ENCODE measurements at places on chromosomes 7 and 10.

DNA sequence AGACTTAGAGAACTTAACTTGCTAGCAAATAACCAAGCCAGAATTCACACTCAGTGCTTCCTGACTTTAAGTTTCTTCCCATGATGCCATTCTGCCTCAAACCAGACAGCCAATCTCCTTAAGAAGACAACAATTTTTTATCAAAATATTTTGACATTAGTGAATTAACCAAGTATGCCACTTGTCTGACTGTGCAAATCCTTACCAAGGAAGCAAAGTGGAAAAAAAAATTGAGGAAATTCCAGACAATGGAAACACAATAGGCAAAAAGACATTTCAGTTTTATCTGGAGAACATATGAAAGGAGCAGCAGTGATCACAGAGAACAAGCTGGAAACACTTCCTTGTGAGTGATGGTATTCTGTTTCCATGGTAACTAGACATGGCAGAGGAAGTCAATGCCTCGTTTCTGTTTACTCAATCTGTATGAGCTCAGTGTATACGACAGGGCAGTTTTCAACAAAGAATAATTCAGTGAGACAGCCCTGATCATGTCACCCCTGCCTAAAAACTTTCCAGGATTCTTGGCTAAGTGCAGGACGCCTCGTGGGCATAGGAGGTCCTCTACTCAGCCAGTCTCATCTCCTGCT is 114.2 kb downstream of the DYNC1I1 start:
- DNase-seq = no peak

DNA sequence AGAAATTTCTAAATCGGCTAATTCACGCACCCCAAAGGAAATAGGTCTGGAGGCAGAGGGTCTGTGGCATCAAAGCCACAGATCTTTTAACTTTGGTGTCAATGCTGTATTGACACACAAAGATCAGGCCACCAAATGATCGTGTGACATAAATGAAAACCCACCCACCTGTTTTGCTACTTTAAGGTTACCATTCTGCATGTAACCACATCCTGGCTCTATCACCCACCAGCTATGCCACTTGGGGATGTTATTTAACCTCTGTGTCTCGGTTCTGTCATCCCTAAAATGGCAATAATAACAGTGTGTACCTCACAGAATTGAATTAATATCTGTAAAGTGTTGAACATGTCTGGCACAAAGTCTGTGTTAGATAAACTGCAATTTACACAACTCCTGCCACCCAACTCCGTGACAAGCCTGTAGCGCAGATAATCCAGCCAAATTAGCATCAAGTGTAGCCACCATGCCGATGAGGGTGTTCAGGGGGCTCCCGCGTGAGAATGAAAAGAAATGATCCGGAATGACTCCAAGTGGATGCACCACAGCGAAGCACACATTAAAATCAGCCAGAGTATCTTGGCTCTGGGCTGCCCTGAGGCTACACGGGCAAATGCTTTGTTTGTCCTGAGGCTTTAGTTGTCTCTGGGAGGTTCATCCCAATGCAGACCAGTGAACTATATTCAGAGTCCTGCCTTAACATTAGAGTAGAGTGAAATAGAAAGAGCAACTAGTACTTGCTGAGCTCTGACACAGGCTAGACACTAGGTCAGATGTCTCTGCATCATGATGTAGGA is 158.4 kb upstream of the NEBL start:
- DNase-seq = no peak

DNA sequence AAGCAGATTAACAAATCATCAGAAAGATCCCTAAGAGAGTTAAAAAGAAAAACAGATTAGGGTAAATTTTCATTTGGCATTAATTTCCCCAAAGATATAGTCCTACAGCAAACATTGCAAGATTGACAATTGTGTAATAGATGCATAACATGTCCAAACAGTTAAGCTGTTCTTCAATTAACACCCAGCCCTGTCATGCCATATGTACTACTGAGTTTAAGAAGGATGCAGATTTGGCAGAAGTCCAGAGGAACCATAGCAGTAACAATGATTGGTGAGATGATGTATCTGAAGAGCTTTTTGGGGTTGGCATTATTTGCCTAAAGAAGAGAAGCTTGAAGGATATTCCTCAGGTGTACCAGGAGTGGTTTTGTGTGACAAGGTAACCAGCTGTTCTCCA is 287.6 kb downstream of the LRMDA start:
- no peak for DNase-seq

DNA sequence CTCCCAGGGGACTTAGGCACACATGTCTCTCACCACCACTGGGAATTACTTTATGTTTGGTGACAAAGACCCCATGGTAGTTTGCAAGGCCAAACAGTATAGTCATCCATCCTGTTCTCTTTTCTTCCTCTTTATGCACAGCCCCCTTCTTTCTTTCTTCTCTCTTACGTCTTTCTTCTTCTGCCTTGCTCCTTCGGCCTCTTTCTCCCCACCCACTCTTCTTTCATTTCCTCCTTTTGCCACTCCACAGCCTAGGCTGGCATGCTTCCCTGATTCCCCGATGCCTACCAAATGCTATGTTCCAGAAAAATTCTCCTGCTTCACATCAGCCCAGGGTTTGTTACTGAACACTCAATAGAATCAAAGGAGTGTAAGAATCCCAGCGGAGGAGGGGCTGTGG is 62.4 kb upstream of the MKLN1 start:
- DNase-seq = no peak

DNA sequence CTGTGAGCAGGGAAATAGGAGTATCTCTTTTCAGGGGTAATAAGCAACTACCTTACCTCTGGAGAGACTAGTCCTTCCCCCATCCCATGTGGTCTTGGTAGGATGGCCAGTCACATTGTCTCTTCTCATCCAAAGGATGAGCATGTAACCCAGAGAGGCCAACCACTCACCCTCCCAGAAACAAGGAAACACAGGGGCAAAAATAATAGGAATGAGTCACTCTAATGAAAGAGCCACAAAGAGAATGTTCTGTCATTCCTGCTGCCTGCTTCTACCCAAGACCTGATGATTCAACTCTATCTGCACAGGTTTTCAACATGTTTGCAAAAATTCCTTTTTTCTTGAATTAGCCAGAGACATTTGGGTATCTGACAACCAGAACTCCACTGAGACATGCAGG is 99.3 kb upstream of the NFE2L3 start:
- no peak for DNase-seq

DNA sequence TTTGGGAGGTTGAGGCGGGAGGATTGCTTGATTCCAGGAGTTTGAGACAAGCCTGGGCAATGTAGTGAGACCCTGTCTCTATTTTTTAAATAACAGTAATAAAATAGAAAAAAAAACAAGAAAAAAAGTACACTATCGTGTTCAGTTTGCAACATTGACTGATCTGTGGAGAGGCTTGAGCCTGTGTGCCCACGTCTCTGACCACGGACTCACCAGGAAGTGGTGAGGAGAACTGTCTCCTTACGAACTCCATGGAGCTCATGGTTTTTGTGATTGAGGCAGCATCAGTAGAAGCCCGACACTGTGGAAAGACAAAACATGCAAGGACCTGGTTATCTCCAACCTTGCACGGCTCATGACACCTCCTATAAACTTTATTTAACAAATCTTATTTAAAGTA is 23.9 kb upstream of the DNAJB6 start:
- DNase-seq = no peak

GRCh38 chr10:55979203-55979602 is 381.9 kb downstream of the ZWINT start:
- no peak for DNase-seq

DNA sequence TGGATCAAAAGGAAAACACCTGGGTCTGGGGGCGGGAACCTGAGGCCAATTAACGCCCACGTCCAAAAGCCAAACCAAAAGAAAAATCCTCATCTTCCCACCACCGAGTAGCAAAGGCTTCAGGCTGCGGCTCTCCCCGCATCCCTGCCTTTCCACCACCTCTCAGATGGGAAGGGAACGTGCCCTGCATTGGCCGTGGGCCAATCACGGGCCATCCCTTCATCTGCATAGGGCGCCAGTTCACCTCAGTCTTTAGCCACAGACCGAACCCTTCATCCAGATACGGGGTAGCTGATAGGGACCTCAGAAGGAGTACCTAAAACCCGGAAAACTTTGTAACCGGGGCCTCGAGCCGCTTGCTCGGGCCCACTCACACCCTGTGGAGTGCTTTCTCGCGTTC is 626 bp downstream of the PRPF18 start:
- DNase-seq = no peak

- no peak for DNase-seq
Observed at GRCh38 chr10:78231939-78232338, 198.3 kb downstream of the RPS24 start.

DNA sequence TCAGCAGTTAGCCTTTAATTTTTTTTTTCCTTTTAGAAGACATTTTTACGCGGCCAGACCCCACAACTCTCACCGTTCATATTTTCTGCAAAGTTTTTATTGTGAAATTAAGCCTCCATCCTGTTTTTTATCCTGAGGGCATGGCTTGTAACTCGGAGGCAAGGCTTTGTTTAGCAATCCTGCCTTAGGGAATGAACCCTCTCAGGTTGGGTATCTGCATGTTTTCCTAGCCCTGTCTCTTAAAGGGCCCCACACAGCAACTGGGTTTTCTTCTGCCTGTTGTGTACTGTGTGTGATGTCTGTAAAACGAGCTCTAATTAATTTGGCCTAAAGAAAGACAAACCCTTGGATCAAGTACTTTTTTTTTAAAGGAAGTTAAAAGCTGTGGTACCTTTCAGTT is 130.2 kb upstream of the COBL start:
- no peak for DNase-seq

DNA sequence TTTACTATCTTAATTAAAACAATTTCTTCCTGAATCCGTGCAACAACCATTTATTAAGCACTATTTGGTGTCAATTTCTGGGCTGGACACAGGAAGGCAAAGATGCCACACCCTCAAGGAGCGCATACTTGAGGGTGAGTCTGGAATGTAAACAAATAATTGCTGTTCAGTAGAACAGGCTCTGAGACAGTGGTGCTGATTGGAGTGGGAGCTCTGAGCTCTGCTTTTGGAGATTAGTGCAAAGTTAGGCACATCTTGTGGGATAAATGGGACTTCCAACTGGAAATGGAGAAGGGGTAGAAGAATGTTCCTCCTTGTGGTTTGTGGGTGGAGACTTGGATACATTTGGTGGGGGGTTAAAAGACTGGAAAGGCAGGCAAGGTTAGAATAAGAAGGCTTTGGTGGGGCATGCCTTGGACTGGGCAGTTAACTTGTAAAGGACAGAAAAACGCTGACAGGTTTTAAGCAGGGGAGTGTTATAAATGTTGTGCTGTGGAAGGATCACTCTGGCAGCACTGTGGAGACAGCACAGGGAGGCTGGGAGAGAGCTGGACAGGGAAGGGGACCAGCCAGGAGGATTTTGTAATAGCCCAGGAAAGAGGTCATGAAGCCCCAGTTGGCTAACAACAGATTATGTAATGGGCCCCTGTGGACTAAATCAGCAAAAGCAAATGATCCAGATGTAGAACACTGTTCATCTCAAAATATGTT is 80.7 kb downstream of the ZNF365 start:
- DNase-seq = no peak

- DNase-seq = no peak
Observed at GRCh38 chr7:39554583-39555165, 11.5 kb upstream of the YAE1 start.
